LoVo (cell line): ENCODE measurements at places on chromosomes 5 and 9.

DNA sequence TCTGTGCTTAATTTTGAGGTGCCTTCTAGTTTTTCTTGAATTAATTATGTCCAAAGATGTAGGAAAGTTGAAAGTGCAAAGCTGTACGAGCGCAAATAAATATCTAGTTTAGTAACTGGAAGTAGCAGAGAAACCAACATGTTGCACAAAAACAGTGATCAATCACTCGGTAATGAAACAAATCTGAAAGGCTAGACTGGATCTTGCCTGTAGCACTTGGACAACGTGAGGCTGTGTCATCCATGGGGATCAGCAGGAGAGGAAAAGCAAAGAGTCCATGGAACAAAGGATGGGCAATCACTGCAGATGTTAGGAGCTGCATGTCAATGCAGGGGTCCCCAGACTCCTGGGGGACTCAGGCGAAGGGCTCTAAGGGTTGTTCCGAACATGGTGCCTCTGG, 424.2 kb downstream of the IRX1 start:
- no peak for DNase-seq

DNA sequence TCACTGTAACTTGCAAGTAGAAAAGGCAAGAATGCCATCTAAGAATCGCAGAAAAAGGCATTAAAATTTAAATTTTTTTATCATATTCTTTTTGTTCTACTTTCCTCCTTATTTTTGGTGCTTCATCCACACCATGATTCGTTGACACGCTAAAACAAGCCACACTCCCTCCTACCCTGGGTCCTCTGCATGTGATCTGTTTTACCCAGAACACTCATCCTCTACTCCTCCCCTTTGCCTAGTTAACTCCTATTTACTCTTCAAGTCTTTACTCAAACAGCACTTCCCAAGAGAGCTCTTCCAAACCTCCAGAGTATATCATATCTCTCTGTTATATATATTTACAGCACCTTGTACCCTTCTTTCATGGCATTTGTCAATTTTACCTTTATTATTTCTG, 61.4 kb upstream of the SRP19 start:
- no peak for DNase-seq

DNA sequence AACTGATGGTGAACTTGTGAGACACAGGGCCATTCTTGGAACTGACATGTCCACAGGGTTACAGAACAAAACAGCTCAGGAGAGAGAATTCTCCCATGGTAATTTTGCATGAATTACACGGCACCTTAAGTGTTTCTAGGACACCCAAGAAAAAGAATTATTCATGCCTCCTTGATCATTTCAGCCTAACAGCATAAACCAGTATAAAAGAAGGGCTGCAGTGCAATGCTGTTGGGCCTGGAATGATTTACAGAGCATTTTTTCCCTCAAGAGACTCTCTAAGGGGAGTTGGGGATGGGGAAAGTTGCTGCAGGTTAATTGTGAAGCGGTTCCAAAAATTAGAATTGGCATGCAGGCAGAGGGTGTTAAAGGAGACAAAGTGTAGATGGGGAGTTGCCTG, 136.4 kb upstream of the FBXL7 start:
- DNase-seq = no peak

DNA sequence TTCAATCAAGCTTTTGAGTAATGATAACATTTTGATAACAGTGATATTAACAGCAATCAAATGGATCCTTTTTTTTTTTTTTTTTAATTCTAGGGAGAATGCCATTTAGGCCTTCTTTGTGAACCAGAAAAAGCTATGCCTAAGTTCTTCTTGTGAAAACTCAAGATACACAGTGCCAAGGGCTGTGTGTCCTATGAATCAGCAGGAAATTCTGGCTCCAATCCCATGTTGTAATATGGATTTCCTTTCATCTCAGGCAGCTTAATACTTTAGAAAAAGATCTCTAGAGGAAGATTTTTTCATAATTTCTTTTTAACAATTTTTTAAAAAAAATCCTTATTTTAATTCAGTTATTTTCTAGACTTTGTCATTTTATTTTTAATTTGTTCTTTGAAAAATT, 96.1 kb downstream of the NUDT12 start:
- peak; percentile 32 for DNase-seq

GRCh38 chr9:121194730-121195129, 6.9 kb downstream of the RAB14 start:
- no peak for DNase-seq

GRCh38 chr9:75138260-75139040, 50.1 kb downstream of the OSTF1 start:
- no peak for DNase-seq

DNA sequence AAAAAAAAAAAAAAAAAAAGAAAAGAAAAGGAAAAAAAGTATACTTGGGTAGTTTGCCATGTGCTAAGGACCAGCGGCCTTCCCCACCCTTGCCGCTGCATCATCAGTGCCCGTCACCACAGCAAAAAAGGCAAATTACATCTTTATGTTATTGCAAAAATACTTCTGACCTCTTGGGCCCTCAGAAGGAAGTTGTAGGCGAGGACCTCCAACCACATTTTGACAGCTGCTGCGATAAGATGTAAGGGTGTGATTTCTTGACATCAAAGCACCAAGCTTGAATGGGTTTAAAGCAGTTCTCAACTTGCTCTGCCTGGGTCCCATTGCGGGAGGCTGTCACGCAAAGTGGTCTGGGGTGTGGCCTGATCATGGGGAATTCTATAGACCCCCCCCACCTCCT, 39.2 kb downstream of the DMRT1 start:
- no peak for DNase-seq

DNA sequence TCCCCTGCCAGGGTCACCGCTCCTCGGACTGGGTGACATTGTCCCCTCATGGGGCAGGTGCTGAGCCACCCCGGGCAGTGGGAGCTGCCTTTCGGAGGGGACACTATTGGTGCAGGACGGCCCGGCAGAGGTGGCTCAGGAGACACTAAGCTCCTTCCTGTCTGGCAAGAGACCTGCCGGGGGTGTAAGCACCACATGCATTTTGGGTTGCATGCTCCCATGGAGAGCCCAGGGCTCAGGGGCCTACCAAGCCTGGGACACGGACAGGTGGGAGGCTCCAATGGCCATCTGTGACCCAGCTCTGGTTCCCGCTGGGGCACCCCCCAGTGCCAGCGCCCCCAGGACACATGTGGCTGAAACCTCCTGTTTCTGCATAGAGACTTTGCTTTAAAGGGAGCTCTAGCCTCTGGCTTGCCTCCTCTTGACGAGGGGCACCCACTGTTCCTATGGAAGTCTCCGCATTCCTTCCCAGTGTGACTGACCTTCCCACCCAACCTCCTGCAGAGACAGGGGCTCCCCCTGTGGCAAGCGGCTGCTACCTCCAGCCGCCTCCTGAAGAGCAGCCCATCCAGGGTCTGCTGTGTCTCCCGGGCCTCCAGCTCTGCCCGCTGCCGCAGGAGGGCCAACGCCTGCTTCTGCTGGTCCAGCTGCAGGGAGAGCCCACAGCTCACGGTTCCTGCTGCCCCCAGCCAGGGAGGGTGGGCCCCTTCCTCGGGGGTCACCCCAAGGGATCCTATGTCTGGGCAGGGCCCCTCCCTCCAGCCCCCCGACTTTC, 28.1 kb downstream of the CCDC187 start:
- DNase-seq = no peak

GRCh38 chr5:73552642-73553041, 12.8 kb downstream of the ANKRA2 start:
- no peak for DNase-seq
